ENCODE measurements at places on chromosomes 12 and 14.

- DNase-seq = no peak
Measured at GRCh38 chr14:100670753-100671049, 56.0 kb upstream of the DLK1 start.

DNA sequence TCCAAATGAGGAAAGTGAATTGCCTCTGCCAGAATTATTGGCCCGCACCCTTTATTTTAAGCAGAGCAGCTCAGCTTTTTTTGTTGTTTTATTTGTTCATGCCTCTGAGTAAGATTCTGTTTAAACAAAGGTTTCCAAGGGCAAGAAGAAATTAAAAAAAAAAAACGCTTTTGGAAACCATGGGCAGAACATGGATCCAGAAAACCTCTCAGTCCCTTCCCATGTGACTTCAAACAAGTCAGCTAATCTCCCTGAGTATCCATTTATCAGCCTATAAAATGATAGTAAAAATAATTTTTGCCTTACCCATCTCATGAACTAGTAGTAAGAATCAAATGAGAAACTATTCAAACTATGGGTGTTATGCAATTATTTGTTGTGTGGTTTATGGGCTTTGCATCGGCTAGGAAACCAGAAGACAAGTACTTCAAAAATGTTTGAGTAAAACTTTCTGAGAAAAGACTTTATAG lies 27.6 kb downstream of the KITLG start:
- no peak for DNase-seq

DNA sequence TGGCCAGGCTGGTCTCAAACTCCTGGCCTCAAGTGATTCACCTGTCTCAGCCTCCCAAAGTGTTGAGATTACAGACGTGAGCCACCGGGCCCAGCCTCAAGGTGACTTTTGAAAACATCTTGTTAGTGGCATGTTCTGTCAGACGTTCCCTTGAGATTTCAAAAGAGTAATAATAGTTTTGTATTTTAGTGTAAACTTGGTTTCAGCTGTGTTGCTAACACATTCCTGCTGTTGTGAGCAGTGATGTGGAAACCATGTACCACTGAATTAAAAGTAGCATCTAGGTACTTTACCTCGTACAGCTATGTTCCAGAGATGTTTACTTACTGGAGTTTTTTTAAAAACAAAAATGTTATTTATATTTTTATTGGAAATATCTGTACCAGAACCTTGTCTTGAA lies 111.3 kb downstream of the AEBP2 start:
- DNase-seq = no peak

DNA sequence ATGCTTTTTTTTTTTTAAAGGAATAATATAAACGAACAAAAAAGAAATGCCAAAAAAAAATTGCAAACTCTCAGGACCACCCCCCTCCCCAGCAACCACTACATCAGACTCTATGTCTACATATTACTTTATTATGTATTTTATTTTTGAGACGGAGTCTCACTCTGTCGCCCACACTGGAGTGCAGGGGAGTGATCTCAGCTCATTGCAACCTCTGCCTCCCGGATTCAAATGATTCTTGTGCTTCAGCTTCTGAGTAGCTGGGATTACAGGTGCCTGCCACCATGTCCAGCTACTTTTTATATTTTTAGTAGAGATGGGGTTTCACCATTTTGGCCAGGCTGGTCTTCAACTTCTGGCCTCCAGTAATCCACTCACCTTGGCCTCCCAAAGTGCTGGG lies 22.9 kb downstream of the HECTD4 start:
- no peak for DNase-seq

DNA sequence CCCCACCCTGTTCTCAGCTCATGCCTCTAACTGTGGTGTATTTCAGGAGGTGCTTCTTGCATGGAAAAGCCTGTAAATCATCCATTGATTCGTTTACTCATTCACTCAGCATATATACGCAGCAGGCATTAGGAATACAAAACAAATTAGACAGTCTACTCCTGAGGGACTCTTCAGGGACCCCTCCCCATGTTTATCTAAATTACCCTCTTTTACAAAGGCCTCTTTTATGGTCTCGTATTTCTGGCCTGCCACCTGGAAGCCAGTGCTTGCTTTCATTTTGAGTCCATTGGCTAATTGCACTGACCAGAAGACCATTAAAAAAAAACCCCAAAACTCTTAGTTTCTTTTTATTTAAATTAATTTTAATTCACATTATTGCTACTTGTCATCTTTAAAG lies 134.4 kb downstream of the DACT1 start:
- DNase-seq = no peak

- no peak for DNase-seq
Measured at GRCh38 chr12:131847456-131847855, 19.3 kb downstream of the MMP17 start.

DNA sequence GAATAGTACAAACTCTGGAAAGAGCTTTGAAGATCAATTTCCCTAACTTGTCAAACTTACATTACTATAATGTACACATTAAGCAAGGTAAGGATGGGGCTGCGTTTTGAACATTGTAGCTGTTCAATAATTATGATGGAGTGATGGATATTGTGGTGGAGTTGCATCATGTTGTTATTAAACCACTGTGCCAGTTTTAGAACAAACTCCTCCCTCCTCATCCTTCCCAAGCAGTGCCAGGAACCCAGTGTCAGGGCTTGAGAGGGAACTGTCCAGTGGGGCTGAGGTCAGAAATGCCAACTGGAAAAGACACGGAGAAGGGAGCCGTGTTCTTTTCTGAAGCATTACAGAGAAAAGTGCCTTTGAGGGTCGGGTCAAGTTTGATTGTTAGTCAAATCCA lies 31.9 kb upstream of the PAPOLA start:
- DNase-seq = no peak

GRCh38 chr12:22164139-22164538 lies 118.1 kb downstream of the CMAS start:
- no peak for DNase-seq

DNA sequence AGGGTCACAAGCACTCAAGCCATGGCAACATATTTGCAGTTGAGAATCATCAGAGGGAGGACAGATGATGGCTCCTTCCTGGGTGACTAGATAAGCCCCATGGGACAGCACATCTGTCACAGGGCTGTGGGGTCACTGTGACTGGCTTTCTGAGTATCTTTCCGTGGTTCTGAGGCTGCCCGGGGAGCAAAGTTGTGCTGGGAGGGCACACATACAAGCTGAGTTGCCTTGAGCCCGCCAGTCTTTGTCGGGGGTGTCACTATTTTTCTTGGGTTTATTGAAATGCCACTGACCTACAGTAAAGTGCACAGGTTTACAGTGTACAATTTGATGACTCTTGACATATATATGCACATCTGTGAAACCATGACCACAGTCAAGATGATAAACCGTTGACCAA lies 17.2 kb upstream of the KIF26A start:
- DNase-seq = no peak

DNA sequence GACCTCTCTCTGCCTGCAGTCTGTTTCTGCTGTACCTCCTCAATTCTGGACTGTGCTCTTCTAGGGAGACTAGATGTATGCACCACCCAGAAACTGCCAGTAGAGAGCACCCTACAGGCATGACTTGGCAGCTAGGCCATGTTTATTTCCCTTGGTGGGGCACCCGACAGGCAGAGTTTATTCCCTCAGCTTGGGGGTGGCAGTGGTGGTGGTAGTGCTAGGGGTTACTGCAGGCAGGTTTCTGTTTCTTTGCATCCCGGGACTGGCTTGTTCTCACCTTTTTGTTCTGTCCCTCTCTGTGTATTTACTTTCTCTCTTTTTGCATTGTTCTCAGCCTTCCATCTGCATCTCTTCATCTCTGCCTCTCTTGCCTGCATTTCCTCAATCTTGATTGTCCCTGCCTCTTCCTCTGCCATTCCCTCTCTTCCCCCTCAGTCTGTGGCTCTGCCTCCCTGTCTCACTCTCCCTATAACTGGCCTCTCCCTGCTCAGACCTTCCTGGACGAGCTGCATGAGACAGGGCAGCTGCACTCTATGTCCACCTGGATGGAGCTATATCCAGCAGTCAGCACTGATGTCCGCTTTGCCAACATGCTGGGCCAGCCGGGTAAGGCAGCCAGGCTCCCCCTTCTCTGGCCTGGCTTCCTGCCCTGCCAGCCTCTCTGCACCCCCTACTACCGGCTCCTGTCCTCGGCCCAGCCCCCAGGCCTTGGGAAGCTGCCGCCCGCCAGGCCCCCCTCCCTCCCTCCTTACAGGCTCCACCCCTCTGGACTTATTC lies 13.8 kb downstream of the PRPF40B start:
- DNase-seq = peak; percentile 61

DNA sequence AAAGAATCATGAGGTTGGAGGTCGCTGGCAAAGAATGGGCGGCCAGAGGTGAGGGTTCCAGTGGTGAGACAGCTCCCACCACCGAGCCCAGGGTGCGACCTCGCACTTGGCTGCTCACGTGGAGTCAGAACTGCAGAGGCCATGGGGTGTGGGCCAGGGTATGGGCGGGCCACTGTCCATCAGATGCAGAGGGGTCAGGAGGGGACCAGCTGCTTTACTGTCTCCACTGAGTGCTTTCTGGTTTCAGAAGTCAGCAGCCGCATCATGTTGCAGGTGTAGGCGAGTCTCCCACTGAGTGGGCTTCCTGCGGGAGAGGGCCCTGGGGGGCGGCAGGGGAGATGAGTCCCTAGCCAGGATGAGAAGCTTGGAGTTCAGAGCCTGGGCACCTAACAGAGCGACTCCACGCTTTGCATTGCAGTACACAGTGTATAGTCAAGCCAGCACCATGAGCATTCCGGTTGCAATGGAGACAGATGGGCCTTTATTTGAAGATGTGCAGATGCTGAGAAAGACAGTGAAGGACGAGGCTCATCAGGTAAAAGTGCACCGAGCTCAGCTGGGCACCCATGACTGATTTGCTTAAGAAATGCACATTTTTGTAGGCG lies 46.9 kb upstream of the DYNC1H1 start:
- DNase-seq = no peak

GRCh38 chr12:1777798-1778197 lies 42.6 kb upstream of the LRTM2 start:
- no peak for DNase-seq

- DNase-seq = no peak
Measured at GRCh38 chr14:42437809-42438208, 831.1 kb downstream of the LRFN5 start.

DNA sequence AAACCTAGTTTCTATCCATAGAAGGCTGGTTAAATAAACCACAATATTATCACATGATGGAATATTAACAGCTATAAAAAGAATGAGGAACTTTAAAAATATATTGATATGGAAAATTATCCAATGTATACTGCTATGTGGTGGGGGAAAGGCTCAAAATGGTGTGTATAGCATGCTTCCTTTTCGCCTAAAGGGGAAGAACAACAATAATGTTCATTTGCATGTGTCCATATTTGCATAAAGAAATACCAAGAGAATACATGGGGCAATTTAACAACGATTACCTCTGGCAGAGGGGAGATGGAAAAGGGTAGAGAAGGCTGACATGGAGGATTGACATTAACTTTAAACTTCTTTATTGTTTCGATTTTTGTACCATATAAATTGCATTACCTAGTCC lies 121.3 kb upstream of the PARP11 start:
- no peak for DNase-seq

DNA sequence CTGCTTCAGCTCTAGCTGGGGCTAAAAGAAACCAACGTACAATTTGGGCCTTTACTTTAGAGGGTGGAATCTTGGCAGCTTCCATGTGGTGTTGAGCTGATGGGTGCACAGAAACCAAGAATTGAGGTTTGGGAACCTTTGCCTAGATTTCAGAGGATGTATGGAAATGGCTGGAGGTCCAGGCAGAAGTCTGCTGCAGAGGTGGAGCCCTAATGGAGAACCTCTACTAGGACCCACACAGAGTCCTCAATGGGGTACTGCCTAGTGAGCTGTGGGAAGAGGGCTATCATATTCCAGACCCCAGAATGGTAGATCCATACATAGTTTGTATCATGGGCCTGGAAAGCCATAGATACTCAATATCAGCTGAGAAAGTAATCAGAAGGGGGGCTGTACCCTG lies 500.4 kb upstream of the ATP2B1 start:
- DNase-seq = no peak

- no peak for DNase-seq
Measured at GRCh38 chr12:69136931-69137613, 102.3 kb upstream of the CPSF6 start.

DNA sequence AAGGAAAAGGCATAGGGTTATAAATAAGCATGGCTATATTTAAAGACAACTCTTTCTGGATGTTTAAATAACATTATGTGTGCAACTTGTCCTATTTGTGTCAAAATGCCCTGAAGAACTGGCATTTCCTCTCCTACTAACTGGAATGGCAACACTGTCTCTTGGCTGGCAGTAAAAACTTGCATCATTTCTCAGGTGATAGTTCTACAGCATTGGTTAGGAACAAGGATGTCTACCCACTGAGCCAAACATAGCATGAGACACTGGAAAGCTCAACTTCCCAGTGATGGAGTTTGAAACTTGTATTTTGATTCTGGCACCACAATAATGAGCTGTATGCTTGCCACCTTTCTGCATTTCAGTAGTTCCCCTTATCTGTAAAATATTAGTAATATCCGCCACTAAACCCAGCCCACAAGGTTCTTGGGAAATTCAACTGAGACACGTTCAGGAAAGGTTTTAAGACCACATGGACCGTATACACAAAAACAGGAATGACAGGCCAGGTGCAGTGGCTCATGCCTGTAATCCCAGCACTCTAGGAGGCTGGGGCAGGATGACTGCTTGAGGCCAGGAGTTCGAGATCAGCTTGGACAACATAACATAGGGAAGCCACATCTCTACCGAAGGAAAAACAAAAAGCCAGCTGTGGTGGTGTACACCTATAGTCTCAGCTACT lies 5.1 kb downstream of the SLC38A2 start:
- DNase-seq = no peak

DNA sequence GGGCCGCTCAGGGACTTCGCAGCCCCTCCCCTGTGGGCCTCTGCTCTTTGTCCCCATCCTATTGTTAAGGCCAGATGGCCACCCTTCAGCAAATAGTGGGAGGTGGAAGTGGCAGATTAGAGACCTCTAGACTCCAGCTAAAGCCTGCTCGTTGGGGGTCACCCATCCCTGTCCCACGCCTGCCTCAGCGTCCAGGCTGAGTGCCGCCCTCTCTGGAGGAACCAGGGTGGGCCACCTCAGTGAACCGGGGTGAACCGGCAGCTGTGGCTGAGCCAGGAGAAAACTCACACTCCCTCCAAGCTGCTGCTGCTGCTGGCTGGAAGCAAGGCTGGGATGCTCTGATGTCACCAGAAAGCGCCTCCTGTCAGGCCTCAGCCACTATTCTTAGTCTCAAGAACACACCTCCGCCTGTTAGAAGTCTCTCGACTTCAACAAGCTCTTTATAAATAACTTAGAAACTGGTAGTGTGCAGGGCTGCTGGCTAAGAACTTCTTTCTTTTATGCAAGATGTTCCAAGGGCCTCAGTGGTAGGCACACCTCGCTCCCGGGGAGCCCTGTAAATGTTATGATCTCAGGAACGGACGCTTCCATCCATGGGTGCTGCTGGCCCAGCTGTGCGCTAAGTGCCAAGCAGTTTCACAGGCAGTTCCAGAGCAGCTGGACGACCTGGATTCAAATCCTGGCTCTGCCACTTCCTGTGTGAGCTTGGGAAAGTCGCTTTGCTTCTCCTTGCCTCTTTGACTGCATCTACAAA lies 19.8 kb upstream of the TESC start:
- peak; percentile 78 for DNase-seq

DNA sequence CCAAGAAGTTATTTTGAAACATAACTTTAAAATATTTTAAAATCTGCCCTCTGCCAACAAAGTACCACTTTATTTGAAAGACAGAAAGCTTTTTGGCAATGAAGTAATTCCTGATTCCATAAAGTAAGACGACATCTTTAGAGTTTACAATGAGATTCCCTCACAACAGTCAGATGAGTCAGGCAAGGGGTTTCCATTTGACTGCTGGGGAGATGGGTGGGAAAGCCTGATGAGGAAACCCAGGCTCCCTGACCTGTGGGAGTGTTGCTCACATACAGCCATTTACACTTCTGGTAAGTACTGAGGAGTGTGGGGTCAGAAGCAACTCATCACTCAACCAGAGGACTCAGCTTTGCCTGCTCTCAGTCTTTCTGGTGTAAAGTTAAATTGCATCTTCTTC lies 10.2 kb downstream of the KITLG start:
- no peak for DNase-seq
